ENCODE measurements at places on chromosomes 12 and 14.

DNA sequence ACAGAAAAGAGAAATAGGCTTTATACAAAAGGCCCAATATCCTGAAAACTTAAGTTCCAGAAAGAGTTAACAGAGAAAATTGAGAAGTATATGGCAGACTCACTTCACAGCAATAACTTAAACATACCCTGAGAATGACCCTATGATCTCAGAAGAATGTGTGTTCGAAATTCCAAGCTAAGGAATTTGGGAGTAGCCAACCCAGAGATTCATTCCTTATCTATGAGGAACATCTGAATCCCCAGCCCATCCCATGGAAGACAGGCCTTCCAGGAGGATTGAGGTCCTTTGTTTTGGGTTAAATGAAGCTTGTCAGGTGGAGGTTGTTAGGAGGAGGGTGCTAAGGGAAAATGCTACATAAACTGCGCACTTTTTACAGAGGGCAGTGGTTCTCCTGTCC lies 7.5 kb upstream of the SAV1 start:
- no peak for DNase-seq

GRCh38 chr12:76226397-76226796 lies 121.8 kb downstream of the BBS10 start:
- no peak for DNase-seq

DNA sequence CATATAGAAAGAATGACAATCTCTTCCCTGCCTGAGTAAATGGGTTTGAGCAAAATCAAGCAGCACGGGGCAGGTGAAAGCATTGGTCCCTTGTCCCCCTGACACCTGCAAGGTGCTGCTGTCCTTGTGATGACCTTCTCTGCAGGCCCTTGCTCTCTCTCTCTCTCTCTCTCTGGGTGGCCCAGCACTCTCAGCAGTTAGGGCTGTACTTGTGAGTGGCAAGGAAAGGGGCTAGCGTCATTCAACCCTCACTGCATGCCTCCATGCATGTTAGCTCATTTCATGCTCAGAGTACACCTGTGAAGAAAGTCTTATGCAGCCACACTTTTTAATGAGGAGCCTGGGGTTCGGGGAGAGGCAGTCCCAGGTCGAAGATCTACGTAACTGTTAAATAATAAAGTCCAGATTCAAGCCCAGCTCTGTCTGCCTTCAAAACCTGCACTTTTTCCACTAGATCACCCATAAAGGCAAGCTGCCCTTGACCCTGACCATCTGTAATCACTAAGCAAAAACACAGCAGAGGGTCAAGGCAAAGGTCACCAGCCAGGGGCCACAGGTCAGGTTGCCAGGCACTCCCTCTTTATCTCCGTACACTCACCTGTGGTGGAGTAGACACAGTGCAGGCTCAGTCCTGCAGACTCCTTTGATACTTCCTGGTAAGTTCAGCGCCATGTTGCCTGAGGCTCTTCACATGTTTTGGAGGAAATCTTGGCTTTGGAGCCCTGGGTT lies 44.9 kb upstream of the CLMN start:
- no peak for DNase-seq

- DNase-seq: no peak
These were observed 47.2 kb downstream of the DRAM1 start for GRCh38 chr12:101924618-101925017.

GRCh38 chr12:76715332-76715731 lies 48.6 kb upstream of the ZDHHC17 start:
- DNase-seq: no peak

GRCh38 chr12:69816082-69816481 lies 8.9 kb upstream of the MYRFL start:
- DNase-seq: no peak

- DNase-seq: no peak
These were observed 141.9 kb downstream of the PIWIL1 start for GRCh38 chr12:130479401-130480125.

DNA sequence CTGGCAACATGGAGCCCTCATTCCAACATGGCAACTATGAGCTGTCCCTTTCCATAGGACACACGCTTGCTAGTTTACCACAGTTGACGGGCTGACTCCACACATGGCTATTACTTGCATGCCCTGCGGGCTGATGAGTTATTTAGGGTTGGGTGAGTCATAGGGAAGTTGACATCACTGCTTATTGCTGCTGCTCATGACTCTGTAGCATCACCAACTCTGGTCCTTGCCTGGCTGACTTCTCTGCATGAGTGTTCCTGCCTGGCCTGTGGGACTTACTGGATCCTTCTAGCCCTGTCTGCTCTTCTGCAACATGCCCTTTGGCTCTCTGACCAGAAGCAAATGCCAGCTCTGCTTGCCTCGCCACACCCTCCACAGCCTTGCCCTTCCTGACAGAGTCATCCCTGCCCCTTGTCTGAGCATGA lies 199.5 kb downstream of the ANO6 start:
- DNase-seq: no peak

DNA sequence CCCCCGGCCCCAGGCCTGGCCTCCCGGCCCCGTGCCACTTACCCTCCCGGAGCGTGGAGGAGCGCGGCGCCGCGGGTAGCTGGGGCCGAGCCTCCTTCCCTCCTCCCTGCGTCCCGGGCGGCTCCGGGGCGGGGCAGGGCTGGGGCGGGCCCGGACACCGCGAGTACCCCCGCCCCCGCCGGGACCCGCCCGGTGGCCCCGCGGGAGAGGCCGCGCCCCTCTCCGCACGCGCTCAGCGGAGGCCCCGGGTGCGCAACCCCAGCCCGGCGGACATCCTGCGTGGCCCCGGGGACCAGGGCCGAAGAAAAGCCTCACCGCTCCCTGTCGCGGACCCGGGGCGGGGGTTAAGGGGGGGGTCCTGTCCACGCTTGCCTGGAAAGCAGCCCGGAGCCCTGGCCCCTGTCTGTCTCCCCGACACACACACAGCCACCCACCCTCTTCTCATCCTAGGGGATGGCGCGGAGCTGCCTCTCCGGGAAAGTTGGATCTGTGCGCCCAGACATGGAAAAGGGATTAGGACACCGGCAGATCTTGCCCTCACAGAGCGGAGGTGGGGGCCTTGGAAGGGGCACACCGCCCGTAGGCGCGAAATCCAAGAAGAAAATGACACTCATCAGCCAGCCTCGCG lies at the start of gene SYNE3:
Gene SYNE3 (minus strand): TSS at position 97 of the 628 bp plus-strand sequence. CDS start 40,829 bp downstream, outside the sequence.
- DNase-seq: no peak

DNA sequence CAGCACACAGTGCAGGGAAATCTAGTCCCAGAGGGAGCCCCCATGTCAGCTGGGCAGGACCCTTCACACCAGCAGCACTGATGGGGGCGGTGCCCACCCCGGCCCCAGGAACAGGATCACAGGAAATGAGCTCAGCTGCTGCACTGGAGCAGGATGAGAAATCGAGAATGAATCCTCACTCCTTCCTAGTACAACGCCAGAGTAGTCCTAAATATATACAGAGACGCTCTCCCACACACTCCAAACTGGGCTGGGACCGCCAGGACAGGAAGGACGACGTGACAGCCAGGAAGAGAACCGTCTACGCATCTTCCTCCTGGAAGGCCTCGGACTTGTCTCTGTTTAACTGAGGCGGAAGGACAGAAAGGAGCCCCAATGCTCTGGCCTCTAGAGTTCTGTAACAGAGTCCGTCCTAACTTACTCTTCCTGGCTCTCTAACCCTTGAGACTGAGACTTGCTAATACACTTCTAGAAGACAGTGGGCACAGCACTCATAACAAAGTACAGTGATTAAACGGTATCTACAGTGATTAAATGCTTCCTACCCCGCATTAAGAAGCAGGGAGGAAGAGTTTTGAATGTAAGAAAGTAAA lies 33.4 kb downstream of the CDC42BPB start:
- DNase-seq: no peak

DNA sequence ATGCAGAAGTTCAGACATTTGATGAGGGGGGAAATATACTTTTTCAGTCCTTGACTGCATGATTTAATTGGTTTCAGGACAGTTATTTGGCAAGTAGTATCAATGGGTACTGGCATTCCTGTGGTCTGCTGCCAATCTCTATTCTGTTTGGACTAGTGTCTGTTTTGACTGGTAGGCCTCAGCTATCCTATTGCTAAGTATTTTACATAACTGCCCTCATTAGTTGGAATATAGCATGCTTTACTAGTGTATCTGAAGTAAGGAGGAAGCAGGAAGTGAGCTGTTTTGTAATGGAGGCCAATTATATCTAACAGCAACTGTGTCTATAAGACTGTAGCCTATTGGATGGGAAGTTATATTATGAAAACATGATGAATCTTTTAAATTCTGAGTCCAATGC lies 104.3 kb downstream of the FLRT2 start:
- no peak for DNase-seq

GRCh38 chr12:93518725-93519124 lies 51.4 kb downstream of the MRPL42 start:
- DNase-seq: no peak

- no peak for DNase-seq
These were observed 104.6 kb downstream of the BICD1 start for GRCh38 chr12:32211066-32211899.

DNA sequence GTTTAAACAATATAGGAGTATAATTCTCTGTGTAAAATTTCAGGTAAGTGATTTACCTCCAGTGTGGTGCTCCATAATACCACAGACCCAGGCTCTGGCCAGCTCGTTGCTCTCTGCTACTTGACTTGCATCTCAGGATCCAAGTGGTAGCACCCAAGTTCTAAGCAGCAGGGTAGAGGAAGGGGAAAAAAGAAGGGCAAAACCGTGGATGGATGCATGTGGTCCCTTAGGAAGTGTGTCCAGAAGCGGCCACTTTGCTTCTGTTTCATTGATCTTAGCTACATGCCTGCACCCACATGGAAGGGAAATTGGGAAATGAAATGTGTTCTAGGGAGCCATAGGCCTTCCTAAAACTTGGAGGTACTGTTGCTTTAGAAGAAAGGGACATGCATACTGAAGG lies 48.6 kb upstream of the HMGA2 start:
- no peak for DNase-seq

DNA sequence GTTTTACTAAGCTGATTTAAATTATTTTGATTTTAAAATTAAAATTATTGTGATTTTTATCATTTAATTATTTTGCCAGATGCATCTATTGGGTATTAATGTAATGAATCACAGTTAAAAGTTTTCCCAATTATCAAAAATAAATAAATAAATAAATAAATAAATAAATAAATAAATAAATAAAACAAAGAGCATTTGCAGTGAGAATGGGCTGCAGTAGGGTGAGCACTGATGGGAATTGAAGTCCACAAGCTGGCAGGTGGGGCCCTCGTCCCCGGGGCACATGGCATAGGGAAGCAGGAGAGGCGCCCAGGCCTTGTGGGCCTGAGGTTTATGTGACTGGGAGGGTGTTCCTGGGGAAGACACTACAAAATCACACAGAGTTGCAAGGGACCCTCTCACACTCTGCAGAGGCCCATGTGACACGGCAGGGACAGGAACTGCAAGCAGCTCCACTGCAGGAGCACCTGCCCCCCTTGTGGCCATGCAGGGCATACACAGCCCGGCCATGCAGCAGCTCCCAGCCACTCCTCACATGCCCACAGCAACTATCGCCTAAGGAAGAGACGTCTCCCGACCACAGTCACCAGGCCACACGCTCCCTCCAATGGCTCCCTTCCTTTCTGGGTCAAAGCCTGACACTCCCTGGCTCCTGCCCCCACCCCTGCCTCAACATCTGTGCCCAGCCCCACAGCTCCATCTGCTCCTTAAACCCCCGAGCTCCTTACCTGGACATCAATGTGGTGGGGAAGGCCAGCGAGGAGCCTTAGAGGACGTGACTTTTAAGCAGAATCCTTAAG lies 256.3 kb upstream of the SFSWAP start:
- no peak for DNase-seq

GRCh38 chr12:120705618-120706017 lies 4.6 kb upstream of the UNC119B start:
- no peak for DNase-seq

DNA sequence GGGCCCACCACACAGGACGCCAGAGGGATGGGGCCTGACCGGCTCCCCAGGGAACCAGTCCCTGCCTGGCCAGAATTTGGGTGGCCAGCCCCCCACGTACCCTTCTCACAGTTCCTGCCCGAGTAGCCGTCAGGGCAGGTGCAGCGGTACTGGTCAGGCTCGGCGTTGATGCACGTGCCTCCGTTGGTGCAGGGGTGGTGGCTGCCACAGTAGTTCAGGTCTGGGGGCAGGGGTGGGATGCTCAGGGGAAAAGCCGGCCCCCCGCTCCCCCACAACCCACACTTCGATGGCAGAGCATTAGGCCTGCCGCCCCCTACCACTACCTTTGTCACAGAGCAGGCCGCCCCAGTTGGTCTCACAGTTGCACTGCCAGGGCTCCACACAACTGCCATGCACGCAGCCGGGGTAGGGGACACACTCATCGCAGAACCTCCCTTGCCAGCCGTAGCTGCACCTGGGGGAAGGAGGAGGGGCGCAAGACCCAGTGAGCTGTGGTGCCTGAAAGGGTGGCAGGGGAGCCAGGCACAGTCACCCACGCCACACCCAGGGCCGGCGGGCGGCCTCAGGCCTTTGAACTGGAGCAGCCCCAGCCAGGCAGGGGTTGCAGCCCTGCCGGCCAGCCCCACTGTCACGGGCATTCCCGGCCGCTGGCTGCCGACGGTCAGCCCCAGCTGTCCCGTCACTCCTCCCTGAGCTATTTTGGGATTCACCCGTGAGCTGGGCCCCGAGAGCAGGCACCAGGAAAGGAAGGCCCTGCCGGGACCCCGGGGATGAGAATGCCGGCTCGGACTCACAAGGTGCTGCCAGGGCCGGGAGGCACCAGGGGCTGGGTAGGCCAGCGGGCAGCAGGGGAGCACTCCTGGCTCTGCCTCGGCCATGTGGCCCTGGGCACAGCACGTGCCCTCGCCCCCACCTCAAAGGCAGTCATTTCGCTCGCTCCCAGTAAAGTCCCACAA lies 16.5 kb downstream of the JAG2 start:
- no peak for DNase-seq

- DNase-seq: no peak
These were observed 486.2 kb downstream of the NAV3 start for GRCh38 chr12:78316631-78317468.

GRCh38 chr12:6092784-6093722 lies 31.4 kb downstream of the VWF start:
- DNase-seq: no peak

DNA sequence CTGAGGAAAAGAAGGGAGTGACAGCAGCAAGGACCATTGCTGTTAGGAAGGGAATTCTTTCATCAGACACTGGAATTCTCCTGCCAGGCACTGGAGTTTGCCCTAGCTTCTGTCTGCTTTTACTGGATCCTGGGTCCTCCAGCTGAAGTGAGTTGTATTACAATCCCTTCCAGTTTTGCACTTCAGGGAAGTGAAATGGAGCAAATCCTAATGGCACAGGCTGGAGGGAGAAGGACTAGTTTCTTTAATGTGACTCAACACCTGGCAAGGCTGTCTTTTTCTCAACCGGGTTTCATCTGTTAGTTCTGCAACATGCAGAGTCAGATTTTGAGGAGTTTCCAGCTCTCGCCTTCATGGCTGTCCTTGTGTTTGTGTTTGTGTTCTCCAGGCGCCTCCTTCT lies 45.8 kb downstream of the ETV6 start:
- no peak for DNase-seq

DNA sequence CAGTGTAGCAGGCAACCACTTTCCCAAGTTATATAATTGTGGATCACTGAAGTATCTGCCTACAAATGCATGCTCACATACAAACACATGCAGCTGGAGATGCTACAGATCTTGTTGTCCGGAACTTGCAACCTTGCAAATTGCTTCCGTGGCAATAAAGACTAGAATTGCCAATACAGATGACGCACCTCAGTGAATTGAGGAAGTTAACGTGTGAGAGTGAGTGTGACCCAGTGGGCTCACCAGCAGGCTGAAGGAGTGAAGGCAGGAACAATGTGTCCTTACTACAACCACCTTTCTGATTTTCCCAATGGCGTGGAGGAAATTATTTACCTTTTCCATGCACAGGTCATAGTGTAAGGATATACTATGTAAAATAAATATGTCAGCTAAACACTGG lies 89.4 kb upstream of the GRIP1 start:
- DNase-seq: no peak
